ENCODE measurements at places on chromosomes 16 and 17. TPM values are rescaled to one million over a fixed set of nuclear protein-coding genes. Genes with fewer than 3 reads are reported as not detected.

GRCh38 chr17:71163121-71163812 is 957.6 kb upstream of the SOX9 start:
- H3K27me3 ChIP-seq, result peaks cover 2% of the 10 kb centered on the region
- peaks cover 2% of the 10 kb centered on the region for H3K4me1 ChIP-seq
- H3K36me3 ChIP-seq, result no peaks in the 10 kb centered on the region
- DNase-seq, result no peak
- H3K4me3 ChIP-seq, result no peak overlapping the region
- H3K27ac ChIP-seq, result no peak overlapping the region

GRCh38 chr16:73016488-73016830 is 31.5 kb downstream of the ZFHX3 start:
- no peaks in the 10 kb centered on the region for H3K36me3 ChIP-seq
- peaks cover 25% of the 10 kb centered on the region for H3K4me1 ChIP-seq
- DNase-seq, result no peak

Gene CEMP1
- not detected for total RNA-seq

Gene PIK3R5
- total RNA-seq, result 0.15 TPM

- H3K4me1 ChIP-seq, result no peaks in the 10 kb centered on the region
- no peak overlapping the region for H3K4me3 ChIP-seq
- no peak overlapping the region for H3K27ac ChIP-seq
- H3K27me3 ChIP-seq, result no peaks in the 10 kb centered on the region
Measured at GRCh38 chr16:81392011-81392410, 52.6 kb upstream of the CMIP start.

DNA sequence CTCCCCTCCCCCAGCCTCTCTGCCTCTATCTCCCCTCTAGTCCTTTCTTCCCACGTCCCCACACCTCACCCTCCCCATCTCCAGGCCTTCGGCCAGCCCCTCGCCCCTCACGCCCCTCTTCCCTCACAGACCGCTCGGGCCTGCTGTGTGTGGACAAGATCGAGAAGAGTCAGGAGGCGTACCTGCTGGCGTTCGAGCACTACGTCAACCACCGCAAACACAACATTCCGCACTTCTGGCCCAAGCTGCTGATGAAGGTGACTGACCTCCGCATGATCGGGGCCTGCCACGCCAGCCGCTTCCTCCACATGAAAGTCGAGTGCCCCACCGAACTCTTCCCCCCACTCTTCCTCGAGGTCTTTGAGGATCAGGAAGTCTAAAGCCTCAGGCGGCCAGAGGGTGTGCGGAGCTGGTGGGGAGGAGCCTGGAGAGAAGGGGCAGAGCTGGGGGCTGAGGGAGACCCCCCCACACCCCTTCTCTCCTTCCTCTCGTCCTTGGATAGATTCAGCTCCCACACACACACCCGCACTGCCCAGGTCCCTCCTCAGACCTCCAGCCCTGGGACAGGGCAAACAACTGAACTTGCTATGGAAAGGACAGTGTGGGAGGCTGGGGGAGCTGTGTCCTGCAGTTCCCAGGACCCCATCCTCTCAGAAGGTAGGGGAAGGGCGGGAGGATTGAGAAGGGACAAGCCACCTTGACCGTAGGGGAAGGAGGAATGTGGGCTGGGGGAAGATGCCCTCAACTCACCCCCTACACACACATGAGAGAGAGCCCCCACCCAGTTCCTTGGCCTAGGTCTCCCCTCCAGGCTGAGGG is 11.1 kb downstream of the NR1D1 start:
- H3K36me3 ChIP-seq, result 0 out of 2 replicates have a peak, but pooled peaks cover 2% of the 10 kb centered on the region
- no peak overlapping the region for H3K4me3 ChIP-seq
- H3K27me3 ChIP-seq, result no peaks in the 10 kb centered on the region
- DNase-seq, result no peak

DNA sequence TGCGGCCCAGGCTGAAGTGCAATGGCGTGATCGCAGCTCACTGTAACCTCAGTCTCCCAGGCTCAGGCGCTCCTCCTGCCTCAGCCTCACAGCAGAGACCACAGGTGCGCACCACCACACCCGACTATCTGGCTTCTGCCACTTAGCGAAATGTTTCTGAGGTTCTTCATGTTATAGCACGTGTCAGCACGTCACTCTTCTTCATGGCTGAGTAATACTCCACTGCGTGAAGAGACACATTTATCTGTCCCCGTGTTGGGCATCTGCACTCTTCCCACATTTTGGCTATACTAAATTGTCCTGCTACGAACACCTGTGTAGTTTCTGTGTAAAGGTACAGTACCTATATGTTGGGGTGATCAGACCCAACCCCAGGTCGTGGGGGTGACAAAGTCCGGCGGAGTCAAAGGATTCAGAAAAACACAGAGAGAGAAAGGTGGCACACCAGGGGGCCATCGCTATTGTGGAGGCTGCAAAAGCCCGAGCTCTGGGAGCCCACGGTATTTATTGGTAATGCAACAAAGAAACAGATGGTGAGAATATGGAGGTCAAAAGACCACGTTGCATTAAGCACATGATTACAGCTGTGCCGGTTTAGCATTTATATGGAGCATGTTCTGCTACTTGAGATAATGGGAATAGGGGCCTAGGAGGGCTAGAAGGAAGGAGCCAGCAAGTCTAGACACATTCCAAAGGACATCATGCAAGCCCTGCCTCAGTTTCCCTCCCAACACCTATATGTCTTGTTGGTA is 851 bp upstream of the DPEP1 start:
- no peak for DNase-seq
- H3K27me3 ChIP-seq, result no peaks in the 10 kb centered on the region
- no peak overlapping the region for H3K4me3 ChIP-seq
- H3K4me1 ChIP-seq, result peaks cover 5% of the 10 kb centered on the region
- H3K27ac ChIP-seq, result no peak overlapping the region
- H3K36me3 ChIP-seq, result no peaks in the 10 kb centered on the region

DNA sequence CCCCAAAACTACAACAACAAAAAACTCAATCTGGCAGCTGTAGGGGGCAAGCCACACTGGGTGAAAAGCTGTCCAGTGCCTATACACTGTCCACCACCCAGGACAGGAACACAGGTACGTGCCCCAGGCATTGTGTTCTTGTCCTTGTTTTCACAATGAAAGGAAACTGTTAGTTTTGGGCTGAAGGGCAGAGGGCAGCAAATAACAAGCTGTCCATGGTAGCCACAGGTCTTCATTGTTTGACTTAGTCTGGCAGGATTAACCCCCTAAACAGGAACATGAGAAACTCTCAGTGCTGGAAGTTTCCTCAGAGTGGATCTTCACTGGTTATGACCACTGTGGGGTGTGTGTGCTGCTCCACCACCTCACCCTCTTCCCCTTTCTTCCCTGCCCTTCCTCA is 224.6 kb upstream of the N4BP1 start:
- no peak for DNase-seq
- no peak overlapping the region for H3K27ac ChIP-seq

Gene CD300E
- not detected for total RNA-seq

DNA sequence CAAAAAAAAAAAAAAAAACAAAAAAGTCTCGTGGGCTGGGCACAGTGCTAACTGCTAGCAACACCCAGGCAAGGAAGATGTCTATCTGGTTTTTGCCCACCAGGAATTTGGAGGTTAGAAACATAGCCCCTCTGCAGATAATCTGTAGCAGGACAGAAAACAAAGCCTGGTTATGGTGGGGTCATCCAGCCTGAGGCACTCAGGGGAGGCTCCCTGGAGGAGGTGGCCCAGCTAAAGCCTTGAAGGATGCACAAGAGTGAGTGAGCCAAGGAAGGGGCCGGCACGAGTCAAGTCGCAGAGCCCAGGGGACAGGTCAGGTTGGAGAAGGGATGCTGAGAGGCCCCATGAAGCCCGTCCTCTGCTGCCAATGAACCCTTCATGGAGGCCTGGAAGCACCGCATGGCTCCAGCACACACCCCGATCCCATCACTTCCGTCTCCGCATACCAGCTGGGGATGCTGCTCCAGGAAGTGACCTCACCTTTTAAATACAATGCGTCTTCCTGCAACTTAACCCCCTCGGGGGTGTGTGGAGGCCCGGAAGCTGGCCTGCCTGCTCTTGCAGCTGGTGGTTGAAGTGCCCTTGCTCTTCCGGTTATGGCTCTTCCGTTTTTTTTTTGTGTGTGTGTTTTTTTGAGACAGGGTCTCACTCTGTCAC is 86.5 kb downstream of the ENGASE start:
- H3K36me3 ChIP-seq, result no peaks in the 10 kb centered on the region
- peaks cover 3% of the 10 kb centered on the region for H3K27me3 ChIP-seq
- H3K27ac ChIP-seq, result no peak overlapping the region

DNA sequence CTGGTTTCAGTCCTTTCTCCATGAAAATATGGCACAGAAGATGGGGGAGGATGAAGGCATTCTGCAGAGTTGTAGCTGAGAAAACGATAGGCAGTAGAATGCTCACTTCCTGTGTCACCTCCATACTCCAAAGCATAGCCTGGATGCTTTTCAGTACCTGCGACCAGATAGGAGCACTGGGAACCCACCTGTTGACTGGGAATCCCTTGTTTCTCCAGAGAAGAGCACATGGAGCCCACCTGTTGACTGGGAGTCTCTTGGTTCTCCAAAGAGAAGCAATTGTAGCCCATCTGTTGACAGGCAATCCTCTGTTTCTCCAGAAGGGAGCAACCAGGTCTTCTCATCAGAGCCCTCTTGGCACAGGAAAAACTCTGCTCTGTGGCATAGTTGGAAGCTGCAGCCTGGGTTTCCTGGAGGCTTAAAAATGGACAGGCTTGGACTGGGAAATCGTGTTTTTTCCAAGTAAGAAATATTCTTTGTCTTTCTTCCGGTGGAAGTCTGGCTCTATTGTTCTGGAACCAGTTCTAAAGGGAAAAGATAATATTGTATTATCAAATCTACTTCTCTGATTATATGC is 13.2 kb downstream of the TERF2IP start:
- no peak overlapping the region for H3K4me3 ChIP-seq
- no peaks in the 10 kb centered on the region for H3K27me3 ChIP-seq
- peaks cover 2% of the 10 kb centered on the region for H3K36me3 ChIP-seq

GRCh38 chr16:1290860-1291575 is 18.4 kb upstream of the UBE2I start:
- H3K27ac ChIP-seq, result peak overlapping the region; percentile 31
- peaks cover 10% of the 10 kb centered on the region for H3K4me1 ChIP-seq
- H3K36me3 ChIP-seq, result no peaks in the 10 kb centered on the region

GRCh38 chr17:38550661-38551060 is 55.1 kb downstream of the SRCIN1 start:
- no peaks in the 10 kb centered on the region for H3K36me3 ChIP-seq
- no peak for DNase-seq
- H3K4me3 ChIP-seq, result no peak overlapping the region
- H3K27ac ChIP-seq, result no peak overlapping the region

DNA sequence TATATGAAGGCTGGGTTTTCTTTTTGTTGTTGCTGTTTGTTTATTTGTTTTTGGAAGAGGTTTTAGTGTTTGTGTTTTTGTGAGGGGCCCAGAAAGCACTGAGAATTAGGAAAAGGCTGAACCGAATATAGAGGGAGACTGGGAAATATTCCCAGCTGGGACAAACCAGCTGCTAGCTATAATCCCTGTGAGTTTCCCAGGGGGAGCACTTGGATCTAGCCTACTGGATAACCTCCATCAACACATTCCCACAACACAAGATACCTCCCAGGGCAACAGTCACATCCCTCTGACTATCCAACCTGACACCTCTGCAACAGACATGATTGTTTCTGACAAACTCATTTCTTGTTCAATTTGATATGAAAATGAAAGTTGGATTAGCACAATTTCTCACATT is 16.7 kb downstream of the CDH11 start:
- no peak for DNase-seq
- no peaks in the 10 kb centered on the region for H3K4me1 ChIP-seq
- no peaks in the 10 kb centered on the region for H3K36me3 ChIP-seq
- H3K27ac ChIP-seq, result no peak overlapping the region
- no peak overlapping the region for H3K4me3 ChIP-seq

DNA sequence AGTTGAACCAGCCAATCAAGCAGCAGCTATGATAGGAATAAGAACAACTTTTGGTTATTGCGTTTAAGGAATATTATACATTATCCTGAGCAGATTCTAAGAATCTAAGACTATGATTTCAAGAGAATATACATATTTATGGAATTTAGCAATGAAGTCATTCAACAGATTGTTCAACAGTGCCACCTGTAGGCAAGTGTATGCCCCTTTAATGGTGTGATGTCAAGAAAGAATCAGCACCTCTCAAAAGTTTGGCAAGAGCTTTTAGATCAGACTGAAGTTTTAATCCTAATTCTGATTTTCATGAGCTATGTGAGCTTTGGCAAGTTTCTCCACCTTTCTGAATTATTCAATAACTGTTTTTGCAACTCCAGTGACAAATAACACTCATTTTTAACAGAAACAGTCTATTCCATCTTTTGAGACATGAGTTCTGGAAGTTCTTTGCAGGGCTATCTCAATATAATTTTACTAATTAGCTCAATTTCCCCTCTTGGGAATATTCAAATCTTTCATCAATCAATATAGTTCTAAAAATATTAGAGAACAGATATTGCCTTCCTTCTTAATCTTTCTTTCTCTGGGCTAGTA is 474.3 kb upstream of the TOM1L1 start:
- H3K4me1 ChIP-seq, result no peaks in the 10 kb centered on the region
- H3K27me3 ChIP-seq, result no peaks in the 10 kb centered on the region
- DNase-seq, result no peak
- no peak overlapping the region for H3K27ac ChIP-seq

Gene IRX5
- 2.7 TPM for total RNA-seq

Gene KCNH4
- total RNA-seq, result 1.5 TPM

DNA sequence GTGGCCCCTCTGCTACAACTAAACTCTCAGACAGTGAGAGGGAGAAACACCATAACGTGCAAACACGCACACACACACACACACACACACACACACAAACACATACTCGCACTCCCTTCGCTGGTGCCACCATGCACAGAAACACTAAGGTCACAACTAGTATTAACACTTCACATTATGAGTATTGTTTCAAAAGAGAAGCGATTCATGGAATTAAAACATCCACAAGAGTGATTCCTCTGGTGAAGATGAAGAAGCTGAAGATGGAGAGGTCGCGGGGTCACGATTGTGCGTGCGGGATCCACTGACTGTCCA is 7.1 kb upstream of the GHDC start:
- H3K4me1 ChIP-seq, result no peaks in the 10 kb centered on the region
- H3K27ac ChIP-seq, result no peak overlapping the region
- H3K36me3 ChIP-seq, result 0 out of 2 replicates have a peak, but pooled peaks cover 4% of the 10 kb centered on the region
- no peak for DNase-seq
- no peak overlapping the region for H3K4me3 ChIP-seq
- H3K27me3 ChIP-seq, result no peaks in the 10 kb centered on the region

Gene EVPL
- 36.4 TPM for total RNA-seq

Gene TPSG1
- 4.6 TPM for total RNA-seq

Gene PIRT
- not detected for total RNA-seq

Gene NFATC3
- total RNA-seq, result 24.8 TPM

- H3K4me1 ChIP-seq, result no peaks in the 10 kb centered on the region
- DNase-seq, result no peak
- H3K27me3 ChIP-seq, result no peaks in the 10 kb centered on the region
- no peak within 1 kb of the TSS for H3K4me3 ChIP-seq
- H3K36me3 ChIP-seq, result no peaks in the 10 kb centered on the region
Measured at GRCh38 chr17:82839617-82840292, at the start of gene ZNF750. Gene ZNF750, minus strand, starts transcription at chr17:82840022. Its CDS starts 7,568 bp downstream, at chr17:82832454.
